CD4-positive, alpha-beta T cell treated with Interleukin-12 subunit alpha and Interleukin-12 subunit beta, for 1 hour (primary cell): ENCODE measurements at places on chromosomes 6 and 20.

GRCh38 chr20:45115386-45115774 lies 406 bp upstream of the WFDC5 start:
- no peak for DNase-seq

DNA sequence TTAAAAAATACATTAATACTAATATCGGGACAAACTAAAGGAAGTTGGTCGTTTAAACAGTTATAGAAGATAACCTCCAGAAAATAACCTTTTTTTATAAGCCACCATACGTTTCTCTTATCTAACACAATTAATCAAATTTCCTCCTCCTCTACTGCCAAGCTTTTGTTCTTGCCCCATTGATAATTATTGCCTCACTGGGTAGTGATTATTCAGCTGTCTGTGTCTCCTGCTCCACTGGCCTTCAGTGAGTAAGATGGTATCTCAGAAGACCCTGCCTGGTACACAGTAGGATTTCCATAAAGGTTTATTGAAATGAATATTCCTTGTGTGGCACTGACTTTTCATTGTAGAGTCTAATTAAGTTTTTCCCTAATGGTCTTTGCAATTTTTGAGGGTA lies 165.5 kb upstream of the SCGN start:
- no peak for DNase-seq

- DNase-seq = peak; percentile 52
Observed at GRCh38 chr20:34874094-34874654, 1.5 kb upstream of the GGT7 start.

DNA sequence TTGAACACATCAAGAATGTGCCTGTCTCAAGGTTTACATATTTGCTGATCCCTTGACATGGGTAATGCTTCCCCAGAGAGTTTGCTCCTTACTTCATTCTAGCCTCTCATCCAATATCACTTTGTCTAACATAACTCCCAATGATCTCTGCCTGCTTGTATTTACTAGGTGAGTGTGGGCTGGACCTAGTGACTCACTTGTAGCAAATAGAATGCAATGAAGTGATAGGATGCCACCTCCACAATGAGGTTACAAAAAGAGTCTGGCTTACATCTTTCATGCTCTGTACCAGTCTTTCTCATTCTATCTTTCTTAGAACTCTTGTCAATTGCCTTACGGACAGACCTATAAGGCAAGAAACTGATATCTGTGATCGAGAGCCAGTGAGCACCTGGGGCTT lies 44.9 kb upstream of the TMEM200A start:
- DNase-seq = no peak

DNA sequence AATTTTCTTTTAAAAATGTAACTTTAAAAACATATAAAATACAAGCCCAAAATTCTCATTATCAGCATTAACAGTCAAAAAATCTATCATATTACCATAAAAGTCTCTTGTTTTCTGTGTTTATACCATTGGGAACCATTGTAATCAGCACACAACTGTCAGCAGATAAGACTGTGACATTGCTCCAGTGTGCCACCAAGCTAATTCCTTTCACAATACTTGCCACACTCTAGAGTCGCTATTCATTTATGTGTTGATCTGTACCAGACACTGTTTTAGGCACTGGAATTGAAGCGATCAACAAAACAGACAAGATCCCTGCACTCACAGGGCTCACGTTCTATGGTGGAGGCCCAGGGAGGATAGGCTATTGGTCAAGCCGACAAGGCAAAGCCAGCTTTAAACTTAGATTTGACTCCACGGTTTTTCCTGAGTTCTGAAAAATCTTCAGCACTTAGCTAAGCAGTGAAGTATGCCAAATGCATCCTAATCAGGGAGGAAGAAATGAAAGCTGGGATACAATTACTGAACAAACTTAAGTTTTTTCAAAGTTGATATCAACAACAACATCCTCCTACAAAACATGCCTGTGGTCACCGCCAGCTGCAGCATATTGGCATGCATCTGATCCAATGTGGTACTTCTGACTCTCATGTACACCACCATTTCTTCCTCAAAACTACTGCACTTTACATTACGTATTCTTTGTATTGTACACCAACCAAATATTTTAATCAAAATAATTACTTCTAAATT lies 60.5 kb downstream of the GMDS start:
- no peak for DNase-seq

GRCh38 chr6:157091856-157092460 lies 231.4 kb downstream of the TMEM242 start:
- no peak for DNase-seq

GRCh38 chr6:37535759-37536490 lies 36.2 kb upstream of the CCDC167 start:
- DNase-seq = no peak

DNA sequence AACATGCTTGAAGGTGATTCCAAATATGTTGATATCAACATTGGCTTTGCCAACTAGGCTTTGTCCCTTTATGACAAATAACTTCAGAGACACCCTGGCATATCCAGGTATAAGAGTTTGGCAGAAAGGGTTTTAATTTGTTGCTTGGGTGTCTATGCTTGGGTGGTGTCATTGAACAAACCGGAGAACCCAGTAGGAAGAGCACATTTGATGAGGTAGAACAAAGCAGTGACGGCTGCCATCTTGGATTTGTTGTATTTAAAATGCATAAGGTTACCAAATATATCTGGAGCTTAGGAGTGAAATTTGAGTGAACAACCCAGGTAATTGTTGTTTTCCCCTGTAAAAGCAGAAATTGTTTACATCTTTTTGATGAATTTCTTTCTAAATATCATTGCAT lies 503.7 kb upstream of the JARID2 start:
- no peak for DNase-seq

DNA sequence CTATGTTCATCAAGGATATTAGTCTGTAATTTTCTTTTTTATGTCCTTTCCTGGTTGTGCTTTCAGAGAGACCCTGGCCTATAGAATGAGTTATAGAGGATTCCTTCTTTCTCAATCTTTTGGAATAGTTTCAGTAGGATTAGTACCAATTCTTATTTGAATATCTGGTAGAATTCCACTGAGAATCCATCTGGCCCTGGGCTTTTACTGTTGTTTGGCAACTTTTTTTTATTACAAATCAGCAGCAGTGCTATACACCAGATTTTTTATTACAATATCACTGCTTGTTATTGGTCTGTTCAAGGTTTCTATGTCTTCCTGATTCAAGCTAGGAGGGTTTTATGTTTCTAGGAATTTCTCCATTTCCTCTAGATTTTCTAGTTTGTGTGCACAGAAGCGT lies 50.0 kb upstream of the NRSN1 start:
- no peak for DNase-seq

DNA sequence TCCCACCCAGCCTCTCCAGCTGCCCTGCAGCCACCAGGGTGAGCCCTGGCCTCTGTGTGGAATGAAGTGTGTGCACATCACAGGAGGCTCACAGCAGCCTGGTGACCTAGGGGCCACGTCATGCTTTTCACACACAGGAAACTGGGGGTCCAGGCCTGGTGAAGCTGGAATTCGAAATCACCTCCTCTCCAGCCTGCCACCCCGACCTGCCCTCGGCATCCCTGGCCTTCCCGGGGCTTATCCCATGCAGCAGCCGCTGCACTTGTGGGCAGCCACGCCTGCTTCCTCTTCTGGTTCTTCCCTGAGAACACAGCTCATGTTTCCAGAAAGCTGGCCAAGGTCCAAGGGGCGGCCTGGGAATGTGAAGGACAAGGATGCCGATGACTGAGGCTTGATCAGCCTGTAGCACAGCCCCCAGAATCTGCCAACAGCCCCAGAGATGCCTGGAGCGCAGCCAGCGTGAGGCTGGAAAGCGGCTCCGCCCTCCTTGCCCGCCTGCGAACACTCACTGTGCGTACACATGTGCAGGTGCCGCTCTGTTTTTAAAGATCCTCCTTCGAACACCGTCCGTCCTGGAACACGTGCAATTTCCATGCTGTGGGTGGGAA lies 4.2 kb upstream of the NTSR1 start:
- no peak for DNase-seq

GRCh38 chr6:43817192-43817591 lies 47.2 kb downstream of the VEGFA start:
- peak; percentile 9 for DNase-seq
